ENCODE measurements at places on chromosomes 13 and 19.

GRCh38 chr13:108674771-108675170 lies 45.4 kb downstream of the MYO16 start:
- no peak for DNase-seq

DNA sequence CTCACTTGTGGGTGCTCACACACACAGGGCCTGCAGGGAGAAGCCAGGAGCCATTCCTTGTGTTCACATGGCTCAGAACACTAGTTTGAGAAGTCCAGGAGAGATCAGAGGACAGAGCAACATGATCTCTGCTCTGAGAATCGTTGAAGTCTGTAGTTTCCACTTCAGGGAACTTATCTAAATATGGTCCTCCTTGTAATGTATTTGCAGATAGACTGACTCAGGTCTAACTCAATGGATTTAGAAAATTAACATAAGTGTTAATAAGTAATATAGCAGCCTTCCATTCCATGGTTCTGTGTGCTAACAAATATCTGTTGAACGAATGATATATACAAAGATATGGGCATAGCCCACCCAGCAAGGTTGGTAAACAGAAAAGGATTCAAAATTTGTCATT lies 119.8 kb upstream of the STARD13 start:
- DNase-seq, result no peak

DNA sequence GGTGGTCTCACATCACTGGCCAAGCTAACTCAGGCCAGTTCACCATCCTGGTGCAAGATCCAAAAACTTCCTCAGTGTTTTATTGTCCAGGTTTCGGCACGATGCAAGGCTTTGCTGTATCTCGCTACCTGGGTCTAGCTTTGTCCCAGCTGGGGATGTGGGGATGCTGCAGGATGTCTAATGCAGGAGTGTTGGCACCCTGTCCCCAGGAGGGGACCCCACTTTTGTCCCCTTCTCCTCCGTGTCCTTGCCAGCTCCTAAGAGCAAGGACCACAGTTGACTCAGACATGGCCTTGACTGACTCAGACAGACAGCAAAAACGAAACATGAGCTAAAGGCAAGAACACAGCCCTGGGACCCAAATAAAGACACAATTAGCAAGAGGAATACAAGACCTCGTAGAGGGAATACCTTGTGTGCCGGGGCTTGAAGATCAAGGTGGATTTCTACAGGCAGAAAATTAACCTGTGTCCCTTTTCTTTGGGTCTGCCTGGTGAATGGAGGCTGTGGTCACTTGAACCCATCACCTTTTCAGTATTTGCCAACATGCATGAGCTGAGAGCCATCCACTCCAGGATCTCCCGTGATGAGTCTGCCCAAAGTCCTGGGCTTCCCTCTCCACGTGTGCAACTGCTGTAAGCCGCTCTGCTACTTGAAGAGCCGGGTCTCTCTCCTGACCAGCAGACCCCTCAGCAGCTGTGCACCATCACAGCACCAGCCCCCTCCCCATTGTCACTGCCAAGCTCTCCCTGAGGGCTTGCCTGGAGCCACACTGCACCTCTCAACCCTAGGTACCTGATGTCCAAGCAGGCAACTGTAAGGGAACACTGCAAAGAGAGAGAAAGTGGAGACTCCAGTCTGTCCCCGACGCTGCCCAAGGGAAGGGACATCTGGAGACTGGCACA lies 149.5 kb upstream of the ZNF507 start:
- no peak for DNase-seq

DNA sequence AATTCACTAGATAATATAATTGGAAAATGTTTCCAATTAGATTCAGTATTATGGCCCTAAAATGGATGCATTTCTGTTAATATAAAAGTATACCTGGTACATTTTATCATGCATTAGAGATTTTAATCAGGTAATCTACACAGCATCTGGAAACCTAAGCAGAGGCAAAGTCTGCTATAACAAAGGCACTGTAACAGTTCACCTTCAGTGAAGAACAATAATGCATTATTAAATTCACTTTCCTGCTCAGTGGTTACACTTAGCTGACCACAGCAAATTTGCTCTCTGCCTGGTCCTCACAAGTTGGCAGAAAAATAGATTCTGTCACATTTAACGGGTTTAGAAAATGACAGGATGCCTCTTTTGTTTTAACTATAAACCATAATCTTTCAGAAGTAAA lies 326.9 kb downstream of the DACH1 start:
- DNase-seq, result no peak

DNA sequence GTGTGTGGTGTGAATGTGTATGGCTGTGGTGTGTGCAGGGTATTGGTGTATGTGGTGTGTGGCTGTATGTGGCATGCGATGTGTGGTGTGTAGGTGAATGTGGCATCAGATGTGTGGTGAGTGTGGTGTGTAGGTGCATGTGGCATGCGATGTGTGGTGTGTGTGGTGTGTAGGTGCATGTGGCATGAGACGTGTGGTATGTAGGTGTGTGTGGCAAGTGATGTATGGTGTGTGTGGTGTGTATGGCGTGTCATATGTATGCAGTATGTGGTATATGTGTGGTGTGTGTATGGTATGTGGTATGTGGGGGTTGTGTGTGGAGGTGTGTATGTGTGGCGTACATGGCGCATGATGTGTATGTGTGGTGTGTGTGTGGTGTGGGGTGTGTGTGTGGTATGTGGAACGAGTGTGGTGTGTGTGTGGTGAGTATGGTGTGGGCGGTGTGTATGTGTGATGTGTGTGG lies 63.4 kb downstream of the PEPD start:
- no peak for DNase-seq

GRCh38 chr19:31511098-31511497 lies 161.9 kb upstream of the TSHZ3 start:
- no peak for DNase-seq

DNA sequence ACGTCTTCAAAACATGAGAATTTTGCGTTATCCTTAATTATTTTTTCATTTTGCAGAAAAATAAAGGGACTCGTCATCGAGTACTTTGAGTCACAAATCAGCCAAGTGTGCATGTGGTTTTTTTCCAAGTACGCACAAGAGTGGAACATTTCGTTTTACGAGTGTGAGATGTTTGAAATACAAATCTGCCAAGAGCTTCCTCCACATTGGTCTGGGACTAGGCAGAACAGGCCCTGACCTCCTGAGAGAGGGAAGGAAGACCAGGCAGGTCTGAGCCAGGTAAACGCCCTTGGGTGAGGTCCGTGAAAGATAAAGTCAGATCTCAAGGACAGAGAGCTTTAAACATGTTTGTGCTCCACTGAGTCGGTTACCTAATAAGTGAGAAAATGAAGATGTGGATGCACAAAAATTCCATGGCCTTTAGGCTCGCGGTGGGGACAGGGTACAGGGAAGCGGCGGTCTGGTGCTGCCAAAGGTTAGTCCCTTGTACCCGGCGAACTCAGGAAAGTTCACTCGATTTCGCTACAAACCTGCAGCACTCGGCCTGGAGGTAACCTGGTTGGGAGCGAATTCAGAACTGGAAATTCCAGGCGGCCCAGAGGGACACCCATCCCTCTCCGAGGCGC lies 473 bp upstream of the ITM2B start:
- DNase-seq, result peak; percentile 42

DNA sequence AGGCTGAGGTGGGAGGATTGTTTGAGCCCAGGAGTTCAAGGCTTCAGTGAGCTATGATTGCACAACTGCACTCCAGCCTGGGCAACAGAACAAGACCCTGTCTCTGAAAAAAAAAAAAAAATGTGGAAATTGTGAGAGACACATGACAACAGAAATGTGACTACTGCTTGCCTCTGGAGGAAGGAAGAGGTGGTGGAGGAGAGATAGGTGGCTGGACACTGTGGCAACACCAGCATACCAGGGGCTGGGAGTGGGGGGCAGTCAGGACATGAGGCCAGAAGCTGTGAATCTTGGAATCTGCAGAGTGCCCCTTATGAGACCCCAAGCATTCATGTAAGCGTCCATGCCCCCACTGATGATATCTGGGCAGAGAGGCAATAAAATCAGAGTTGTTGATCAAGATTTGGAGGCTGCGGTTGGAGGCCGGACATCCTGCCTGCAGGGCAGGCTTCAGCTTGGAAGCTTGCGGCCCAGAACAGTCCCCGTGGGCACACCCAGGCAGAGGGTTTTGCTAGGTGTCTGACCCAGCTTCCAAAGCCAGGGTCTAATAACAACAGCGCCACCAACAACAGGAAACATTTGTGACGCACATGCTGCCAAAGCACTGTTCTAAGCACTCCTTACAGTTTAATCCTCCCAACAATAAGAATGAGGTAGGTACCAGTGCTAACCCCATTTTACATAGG lies 16.9 kb downstream of the FAM187B start:
- DNase-seq, result no peak

GRCh38 chr19:52190487-52191293 lies 838 bp downstream of the PPP2R1A start:
- DNase-seq, result peak; percentile 12
